ENCODE measurements at places on chromosomes 7 and 10.

- peak; percentile 45 for DNase-seq
These were observed 16.4 kb upstream of the C10orf105 start for GRCh38 chr10:71735709-71736569.

- DNase-seq, result no peak
These were observed 270.7 kb upstream of the BMPER start for GRCh38 chr7:33634606-33635005.

GRCh38 chr10:57849691-57850357 is 417.9 kb downstream of the IPMK start:
- DNase-seq, result no peak

GRCh38 chr10:28761084-28761846 is 83.9 kb downstream of the BAMBI start:
- no peak for DNase-seq

GRCh38 chr10:86888585-86889381 is 68.6 kb downstream of the MMRN2 start:
- DNase-seq, result peak; percentile 95

DNA sequence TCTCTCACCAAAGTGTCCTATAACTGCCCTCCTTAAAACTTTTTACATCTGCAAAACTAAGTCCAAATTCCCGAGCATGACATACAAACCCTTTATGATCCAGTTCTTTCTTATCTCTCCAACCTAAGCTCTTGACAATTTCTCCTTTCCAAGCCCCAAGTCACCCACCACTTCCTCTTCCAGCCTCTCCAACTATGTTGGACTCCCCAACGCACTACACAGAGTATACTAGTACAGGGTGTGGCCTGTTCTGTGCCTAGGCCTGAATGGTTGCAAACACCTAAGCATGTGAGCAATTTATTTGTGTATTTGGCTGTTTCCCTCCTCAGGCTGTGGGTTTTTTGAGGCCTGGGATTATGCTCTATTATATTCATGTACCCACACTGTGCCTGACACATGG is 101.2 kb upstream of the APBB1IP start:
- no peak for DNase-seq

DNA sequence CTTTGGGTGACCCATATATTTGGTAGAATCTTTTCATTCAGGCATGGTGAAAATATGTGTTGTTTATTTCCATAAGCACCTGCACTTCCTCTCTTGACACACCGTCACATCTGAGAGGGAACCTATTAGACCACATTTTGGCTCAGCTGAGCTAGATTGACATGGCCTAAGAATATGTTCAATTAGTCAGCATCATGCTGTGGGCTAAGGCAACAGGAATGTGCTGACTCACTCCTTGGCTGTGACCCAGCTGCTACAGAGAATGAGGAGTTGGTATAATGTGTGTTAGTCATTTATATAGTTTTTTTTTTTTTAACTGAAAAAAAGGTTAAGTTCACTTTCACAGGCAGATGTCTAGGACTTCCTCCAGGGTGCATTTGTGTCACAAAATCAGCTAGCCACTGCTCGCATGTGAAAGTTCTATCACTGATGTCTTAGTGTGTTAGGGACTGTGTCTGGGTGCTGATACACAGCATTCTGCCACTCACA is 180.6 kb downstream of the SEMA3E start:
- DNase-seq, result peak; percentile 83

- no peak for DNase-seq
These were observed 870 bp downstream of the GNA12 start for GRCh38 chr7:2843191-2843685.

DNA sequence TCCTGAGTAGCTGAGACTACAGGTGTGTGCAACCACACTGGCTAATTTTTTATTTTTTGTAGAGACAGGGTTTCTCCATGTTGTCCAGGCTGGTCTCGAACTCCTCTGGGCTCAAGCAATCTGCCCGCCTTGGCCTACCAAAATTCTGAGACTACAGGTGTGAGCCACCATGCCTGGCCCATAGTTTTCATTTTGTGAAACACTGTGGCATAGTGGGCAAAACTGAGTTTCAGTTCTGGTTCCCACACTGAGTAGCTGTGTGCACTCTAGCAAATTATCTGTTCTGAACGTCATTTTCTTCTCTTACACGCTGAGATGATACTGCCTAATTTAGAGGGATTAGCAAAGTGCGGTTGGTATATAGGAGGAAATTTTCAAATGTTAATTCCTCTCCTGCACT is 13.5 kb downstream of the ATP5MK start:
- DNase-seq, result no peak

- DNase-seq, result no peak
These were observed 115.4 kb downstream of the SDK1 start for GRCh38 chr7:3416453-3416852.

- DNase-seq, result no peak
These were observed 10.8 kb upstream of the STN1 start for GRCh38 chr10:103928784-103929183.

- no peak for DNase-seq
These were observed 470.8 kb downstream of the INHBA start for GRCh38 chr7:41232086-41232485.

GRCh38 chr10:50604809-50605208 is 18.9 kb downstream of the SGMS1 start:
- DNase-seq, result no peak

DNA sequence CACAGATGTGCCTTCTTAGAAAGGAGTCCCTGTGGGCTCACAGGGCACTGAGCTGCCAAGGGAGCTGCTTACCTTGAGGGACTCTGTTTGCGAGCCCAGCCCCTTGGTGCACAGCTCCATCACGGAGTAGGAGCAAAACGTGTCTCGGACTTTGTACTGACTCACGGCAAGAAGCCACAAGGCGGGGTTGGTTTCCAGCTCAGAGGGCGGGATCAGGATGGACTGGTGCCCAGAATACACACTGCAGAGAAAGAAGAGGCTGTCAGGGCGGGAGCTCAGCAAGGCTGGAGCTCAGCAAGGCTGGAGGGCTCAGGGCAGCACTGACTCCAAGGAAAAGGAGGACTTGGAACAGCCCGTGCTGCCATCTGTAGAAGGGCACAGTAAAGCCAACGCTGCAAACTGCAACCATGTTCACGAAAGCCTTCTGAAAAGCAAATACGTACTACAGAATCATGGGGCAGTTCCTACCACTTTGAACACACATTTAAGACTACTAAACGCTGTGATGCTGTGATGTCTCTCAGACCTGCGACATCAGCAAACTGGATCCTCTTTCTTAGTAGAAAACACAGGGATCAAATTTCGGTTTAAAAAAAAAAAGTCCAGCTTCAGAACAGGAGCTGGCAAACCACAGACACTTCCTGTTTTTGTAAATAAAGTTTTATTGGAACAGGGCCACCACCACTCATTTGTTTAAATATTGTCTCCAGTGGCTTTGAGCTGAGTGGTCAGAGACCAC is 194.3 kb downstream of the ZMYND11 start:
- DNase-seq, result no peak

DNA sequence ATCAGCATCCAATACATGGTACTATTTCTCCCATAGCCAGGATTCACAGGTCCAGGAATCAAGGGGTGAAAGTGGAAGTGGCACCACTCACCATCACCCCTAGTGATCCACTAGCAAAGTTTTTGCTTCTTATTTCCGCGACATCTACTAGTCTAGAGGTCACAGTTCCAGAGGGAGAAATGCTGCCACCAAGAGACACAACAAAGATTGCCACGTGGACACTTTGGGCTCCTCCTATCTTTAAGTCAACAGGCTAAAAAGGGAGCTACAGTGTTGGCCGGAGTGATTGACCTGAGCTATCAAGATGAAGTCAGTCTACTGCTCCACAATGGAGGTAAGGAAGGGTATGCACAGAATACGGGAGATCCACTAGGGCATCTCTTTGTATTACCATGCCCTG is 178.2 kb downstream of the AKR1D1 start:
- no peak for DNase-seq

- no peak for DNase-seq
These were observed 165.2 kb downstream of the PTEN start for GRCh38 chr10:88028654-88029053.

- no peak for DNase-seq
These were observed 30.2 kb downstream of the LRRC27 start for GRCh38 chr10:132362151-132362611.

DNA sequence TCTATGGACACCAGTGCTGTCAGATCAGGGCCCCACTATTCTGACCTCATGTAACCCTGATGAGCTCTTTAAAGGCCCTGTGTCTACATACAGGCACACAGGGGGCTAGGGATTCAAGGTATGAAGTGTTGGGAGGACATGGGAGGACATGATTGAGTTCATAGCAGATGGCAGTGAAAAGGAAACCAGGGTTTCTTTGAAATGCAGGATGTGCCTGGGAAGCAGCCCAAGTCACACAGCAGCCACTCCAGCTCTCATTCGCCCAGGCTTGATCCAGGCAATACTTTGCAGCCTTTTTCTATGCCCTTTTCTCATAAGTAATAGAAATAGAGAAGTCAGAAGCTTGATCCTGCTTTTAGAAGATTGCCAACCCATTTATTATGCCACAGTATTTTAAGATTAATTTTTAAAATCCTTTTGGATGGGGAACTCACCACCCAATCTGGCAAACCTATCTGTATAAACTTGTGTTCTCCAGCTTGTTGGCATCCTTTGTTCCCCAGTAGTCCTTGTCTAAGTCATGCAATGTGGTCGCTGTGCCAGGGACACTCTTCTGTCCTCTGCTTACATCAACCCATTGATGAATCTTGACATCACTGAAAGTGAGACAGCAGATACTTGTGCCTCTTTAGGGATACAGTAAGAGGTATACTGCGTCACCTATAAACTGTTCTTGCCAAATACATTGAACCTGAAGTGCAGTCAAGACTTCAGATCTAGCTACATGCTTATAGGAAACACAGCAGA is 95.0 kb downstream of the TAF3 start:
- DNase-seq, result no peak
